Activated CD4-positive, CD25-positive, alpha-beta regulatory T cell treated with anti-CD3 and anti-CD28 coated beads, Interleukin-2, amount 50 U/mL, for 72 hours (primary cell): ENCODE measurements at places on chromosomes 6 and 20.

- DNase-seq: no peak
Observed at GRCh38 chr6:170345662-170346061, 39.1 kb downstream of the FAM120B start.

DNA sequence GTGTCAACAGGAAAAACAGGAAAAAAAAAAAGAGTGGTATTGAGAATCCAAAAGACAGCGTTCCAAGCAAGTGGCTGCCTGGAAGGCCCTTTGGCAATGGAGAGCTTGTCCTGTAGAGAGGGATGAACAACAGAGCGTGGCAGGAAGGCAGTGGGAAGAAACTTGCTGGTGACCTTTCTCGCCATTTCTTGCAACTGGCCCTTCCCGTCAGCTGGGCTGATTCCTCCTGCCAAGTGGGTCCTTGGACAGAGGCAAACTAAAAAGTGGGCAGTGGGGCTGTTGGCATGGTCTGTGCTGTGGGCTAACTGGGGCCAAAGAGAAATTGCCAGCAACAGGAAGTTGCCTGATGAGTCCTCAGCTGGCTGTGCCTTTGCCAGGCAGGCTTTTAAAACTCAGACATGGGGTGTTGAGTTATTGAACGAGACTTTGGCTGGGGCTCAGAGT lies 43.9 kb upstream of the CLDN20 start:
- DNase-seq: no peak

DNA sequence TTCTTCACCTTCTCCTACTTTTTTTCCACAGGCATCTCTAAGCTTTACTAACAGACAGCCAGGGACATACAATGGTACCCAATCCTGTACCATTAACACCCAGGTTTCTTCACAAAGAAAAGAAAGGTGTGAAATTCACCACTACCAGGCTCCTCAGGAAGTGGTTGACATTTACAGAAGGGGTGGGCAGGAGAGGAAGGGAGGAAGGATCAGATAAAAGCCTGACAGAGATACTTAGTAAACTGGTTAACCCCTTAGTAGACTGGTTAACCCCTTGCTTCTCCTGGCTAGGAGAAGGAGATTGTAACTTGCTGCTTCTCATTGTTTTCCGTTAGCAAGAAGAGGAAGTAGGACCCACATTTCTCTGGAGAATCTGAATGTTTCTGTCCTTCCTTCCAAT lies 7.2 kb downstream of the SAMD3 start:
- DNase-seq: no peak

DNA sequence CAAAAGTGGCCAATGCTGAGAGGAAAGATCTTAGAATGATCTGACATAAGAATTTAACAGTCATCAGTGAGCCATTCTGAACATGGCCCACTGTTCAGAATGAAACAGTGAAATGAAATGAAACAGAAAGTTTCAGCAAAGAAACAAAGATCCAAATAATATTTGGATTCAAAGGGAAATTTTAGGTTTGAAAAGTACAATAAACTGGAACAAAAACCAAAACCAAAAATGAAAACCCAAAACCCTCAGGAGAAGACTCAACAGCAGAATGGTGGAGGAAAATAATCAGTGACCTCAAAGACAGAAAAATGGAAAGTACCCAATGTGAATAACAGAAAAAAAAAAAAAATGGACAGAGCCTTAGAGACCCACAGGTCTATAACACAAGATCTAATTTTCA lies 66.1 kb upstream of the EMILIN3 start:
- no peak for DNase-seq

DNA sequence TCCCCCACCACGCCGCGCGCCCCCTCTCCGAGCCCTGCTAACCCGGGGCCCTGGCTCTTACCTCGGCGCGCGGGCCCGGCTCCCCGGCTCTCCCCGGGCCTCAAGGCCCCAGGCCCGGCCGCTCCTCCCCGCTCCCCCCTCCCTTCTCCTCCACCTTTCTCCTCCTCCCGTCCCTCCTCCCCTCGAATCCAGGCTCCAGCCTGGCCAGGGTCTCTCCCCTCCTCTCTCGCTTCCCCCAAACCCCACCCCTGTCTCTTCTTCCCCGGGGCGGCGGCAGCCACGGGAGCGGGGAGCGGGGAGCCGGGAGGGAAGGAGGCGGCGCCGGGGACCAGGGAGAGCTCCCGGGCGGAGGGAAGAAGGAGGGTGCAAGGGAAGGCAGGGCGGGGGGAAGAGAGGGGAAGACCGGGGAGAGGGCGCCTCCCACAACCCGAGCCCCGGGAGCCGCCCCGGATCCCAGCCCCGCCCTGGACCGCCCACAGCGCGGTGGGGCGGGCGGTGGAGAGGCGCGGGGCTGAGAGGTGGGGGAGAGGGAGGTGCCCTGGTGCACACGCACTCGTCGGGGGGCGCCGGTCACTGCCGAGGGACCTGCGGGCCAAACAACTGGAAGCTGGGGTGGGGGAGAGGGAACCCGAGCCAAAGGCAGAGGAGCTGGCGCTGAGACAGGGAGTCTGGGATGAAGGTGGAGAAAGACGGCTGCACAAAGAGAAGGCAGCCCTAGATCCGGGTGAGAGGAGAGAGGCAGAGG lies at the start of gene GABBR1:
Gene GABBR1 (minus strand): TSS at position 395 of the 745 bp plus-strand sequence. CDS start 798 bp downstream, outside the sequence.
- DNase-seq: peak; percentile 72

- DNase-seq: no peak
Observed at GRCh38 chr20:36112112-36112511, 42.4 kb upstream of the EPB41L1 start.

DNA sequence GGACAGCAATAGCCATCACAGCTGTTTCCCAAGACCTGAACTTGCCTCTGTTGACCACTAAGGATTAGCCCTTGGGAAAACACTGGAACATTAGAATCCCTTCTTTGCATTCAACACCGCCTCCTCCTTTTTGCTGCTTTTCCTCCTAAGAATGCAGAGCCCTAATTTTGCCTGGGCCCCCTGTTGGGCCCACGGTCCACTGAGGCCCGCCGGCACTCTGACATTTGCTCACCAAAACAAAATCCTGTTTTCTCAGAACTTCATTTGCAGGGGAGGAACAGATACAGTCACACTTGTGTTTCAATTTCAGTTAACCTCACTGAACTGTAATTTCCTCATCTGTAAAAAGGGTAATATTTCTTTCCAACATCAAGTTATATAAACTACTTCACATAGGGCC lies 116.0 kb upstream of the JARID2 start:
- no peak for DNase-seq

DNA sequence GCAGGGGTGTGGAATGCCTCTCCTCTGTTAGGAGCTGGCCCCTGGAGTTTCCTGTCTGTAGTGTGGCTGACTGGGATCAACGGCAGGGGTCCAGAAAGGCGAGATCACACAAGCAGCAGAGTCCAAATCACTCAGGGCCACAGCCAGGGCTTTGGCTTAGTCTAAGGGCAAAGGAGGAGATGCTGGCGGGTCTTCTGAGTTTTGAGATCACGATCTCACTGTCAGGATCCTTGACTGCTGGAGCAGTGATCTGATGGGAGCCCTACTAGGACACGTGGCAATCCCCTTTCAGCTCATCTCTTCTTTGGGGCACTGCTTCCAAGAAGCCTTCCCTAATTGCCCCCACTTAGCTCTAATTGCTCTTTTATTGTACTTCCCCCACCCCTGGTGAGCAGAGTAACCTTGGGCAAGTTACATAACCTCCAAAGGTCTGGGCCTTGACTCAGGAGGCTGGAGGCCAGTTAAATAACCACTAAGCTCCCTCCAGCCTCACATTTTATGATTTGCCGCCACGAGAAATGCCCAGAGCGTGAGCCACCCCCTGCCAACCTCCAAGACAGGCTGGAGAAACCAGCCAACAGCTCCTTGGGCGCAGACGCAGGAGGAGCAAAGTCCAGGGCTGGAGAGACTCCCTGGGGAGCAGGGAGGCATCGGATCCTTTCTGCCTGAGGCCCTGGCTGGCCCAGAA lies 12.0 kb downstream of the KCNK5 start:
- no peak for DNase-seq

DNA sequence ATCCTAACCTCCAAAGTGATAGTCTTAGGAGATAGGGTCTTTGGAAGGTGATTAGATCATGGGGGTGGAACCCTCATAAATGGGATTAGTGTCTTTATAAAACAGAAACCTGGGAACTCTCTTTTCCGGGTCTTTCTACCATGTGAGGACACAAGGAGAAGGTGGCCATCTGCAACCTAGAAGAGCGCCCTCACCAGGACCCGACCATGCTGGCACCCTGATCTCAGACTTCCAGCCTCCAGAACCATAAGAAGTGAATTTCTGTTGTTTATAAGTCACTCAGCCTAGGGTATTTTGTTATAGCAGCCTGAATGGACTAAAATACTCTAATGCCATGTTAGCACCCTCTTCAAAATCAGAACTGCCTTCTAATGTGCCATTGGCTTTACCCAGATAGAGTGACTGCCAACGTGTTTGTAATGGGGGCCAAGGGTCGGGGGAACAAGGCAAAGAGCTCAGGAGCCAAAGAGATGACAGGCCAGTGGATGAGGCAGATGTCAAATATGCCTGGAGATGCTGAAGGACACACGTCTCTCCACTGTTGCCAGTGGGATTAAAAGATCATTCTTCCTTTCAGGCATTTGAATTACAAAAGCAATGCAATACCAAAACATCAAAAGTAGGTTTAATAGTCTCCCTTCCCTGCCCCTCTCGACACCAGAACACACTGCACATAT lies 21.0 kb downstream of the TUBB2B start:
- DNase-seq: no peak

GRCh38 chr6:156427345-156427744 lies 349.8 kb upstream of the ARID1B start:
- DNase-seq: no peak

DNA sequence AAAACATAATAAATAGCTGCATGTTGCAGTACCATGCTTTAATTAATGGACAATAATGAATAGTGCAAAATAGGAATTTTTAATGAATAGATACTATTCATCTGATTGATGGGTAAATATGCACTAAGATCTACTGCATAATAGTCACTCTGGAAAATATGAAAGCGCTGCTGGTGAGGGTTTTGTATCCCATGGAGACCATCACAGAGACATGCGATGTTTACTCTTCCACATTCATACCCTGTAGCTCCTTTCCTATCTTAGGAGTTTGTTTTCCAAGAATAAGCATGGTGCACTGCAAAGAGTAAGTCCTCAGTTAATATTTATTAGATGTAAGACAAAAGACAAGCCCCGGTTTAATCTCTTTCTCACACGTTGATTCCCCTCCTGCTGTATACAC lies 81.4 kb downstream of the NRSN1 start:
- DNase-seq: no peak

GRCh38 chr6:170030821-170031471 lies 259.9 kb downstream of the DLL1 start:
- peak; percentile 8 for DNase-seq

DNA sequence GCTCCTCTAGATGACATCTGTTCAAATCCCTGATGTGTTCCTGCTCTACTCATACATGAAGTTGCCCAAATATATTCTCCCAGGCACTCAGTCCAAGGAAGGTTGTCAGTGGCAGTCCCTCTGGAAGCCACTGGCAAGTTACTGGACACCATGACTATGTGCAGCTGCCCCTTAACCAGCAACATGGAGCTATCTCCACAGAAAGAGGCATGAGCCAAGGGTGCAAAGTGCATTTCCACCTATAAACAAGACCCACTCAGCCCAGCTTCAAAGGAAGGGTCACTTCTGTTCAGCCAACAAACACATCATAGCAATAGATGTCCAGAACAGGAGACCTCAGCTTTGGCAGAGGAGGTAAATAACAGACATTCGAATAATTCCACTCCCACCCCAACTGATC lies 217.6 kb upstream of the PMEPA1 start:
- no peak for DNase-seq

DNA sequence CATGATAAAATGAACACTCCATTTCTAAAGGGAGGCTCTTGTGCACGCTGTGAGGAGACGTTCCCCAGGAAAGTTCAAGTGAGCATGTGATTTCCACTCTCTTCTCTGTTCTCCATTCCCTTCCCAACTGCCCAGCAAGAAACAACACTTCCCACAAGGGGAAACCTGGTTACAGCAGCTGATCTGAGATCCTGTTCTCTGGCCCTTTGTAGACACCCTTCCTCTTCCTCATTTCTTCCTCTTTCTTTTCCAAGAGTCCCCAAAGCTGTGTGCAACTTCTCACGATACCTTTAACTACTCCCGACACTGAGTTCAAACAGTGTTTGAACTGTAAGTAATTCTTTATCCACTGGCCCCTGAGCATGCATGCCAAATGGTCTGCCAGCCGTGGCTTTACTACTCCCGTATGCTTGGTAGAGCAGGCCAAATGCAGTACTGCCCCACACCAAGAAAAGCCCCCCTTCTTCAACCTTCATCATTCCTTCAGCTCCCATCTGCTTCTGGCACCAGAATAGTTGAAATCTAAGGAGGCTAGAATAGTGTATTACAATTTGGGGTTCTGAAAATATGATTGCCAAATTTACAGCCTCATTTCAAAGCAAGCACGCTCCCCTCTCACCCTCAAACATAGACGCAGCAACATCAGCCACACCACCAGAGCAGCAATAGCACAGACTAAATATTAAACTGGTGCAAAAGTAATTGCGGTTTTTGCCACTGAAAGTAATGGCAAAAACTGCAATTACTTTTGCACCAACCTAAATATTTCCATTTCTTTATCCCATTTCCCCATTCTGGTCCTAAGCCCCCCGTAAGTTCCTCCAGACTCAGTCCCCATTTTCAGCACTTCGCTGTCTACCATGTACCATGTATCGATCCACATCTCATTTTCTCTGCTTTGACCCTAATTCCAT lies 4.3 kb downstream of the HLA-DMB start:
- DNase-seq: no peak

- DNase-seq: no peak
Observed at GRCh38 chr6:102474041-102474807, 1080.7 kb downstream of the GRIK2 start.

- no peak for DNase-seq
Observed at GRCh38 chr20:39152126-39152525, 190.0 kb downstream of the DHX35 start.

DNA sequence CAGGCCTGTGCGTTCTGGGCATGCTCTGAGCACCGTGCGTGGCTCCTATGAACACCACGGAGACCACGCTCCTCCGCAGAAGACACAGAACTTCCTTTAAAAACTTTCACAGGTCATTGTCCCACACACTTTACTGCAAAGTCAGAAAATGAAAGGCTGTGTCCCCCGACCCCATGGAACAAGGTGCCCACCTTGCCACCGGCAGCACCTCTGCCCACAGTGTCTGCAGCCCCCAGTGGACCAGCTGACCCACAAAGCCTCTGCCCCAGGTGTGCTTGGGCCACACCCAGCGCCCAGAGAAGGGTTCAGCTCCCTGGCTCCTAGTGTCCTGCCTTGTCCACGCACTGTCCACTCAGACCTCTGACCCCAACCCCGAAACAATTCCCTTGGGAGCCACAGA lies 8.7 kb downstream of the TAF4 start:
- no peak for DNase-seq
